ENCODE measurements at places on chromosomes 7 and 10. TPM values are rescaled to one million over a fixed set of nuclear protein-coding genes. Genes with fewer than 3 reads are reported as not detected.

- H3K36me3 ChIP-seq = no peaks in the 10 kb centered on the region
- peak overlapping the region; percentile 31 for H3K27ac ChIP-seq
- H3K4me1 ChIP-seq = peaks cover 11% of the 10 kb centered on the region
- no peak for DNase-seq
These were observed 145.6 kb upstream of the SEMA3C start for GRCh38 chr7:81064426-81064825.

GRCh38 chr7:10672186-10672585, 301.5 kb upstream of the PHF14 start:
- no peak overlapping the region for H3K27ac ChIP-seq
- H3K36me3 ChIP-seq = no peaks in the 10 kb centered on the region
- no peak overlapping the region for H3K4me3 ChIP-seq
- no peak for DNase-seq
- no peaks in the 10 kb centered on the region for H3K4me1 ChIP-seq
- no peaks in the 10 kb centered on the region for H3K27me3 ChIP-seq

GRCh38 chr7:107850643-107851042, 40.3 kb upstream of the DLD start:
- peak overlapping the region; percentile 45 for H3K27ac ChIP-seq
- H3K36me3 ChIP-seq = no peaks in the 10 kb centered on the region
- no peak overlapping the region for H3K4me3 ChIP-seq
- no peaks in the 10 kb centered on the region for H3K27me3 ChIP-seq
- DNase-seq = no peak
- H3K4me1 ChIP-seq = peaks cover 10% of the 10 kb centered on the region

- no peaks in the 10 kb centered on the region for H3K36me3 ChIP-seq
- no peaks in the 10 kb centered on the region for H3K27me3 ChIP-seq
- DNase-seq = no peak
These were observed 1.1 kb upstream of the VOPP1 start for GRCh38 chr7:55573234-55573900.

Gene A1CF
- not detected for total RNA-seq

Gene ADAM22
- total RNA-seq = 6.1 TPM

DNA sequence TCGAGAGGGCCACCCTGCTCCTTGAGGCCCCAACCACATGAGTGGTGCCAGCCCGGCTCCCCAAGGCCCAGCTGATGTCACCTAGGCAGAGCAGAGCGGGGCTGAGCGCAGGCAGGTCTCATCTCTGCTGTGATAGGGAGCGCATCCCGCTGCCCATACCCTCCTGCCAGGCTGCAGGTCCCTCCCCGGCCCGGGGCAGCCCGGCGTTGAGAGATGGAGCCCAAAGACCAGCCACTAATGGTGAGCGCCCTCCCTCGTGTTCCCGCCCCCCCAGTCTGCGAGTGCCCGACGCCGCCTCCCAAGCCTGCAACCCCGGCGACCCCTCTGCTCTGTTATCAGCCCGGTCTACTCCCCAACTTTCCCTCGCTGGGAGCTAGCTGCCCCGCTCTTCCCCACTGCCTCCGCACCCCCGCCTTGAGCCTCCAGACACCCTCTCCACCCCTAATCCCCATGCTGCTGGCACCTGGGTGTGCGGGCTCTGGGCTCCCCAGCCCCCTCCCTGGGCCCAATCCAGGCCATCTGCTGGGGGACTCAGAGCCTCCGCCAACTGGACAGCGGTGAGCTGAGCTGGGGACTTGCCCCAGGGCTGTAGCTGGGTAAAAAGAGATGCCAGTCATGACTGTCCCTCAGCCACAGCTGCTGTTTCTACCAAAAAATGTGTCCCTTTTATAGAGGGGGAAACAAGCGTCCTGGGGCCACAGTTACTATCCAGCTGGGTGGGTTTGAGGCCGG, 19.7 kb upstream of the CHST12 start:
- H3K4me1 ChIP-seq = no peaks in the 10 kb centered on the region
- H3K27me3 ChIP-seq = no peaks in the 10 kb centered on the region
- no peak overlapping the region for H3K27ac ChIP-seq
- no peak for DNase-seq

- no peaks in the 10 kb centered on the region for H3K27me3 ChIP-seq
- no peaks in the 10 kb centered on the region for H3K36me3 ChIP-seq
- DNase-seq = no peak
- no peak overlapping the region for H3K27ac ChIP-seq
- H3K4me1 ChIP-seq = no peaks in the 10 kb centered on the region
These were observed 262.5 kb downstream of the TCERG1L start for GRCh38 chr10:131049016-131049415.

Gene PNLIPRP2
- total RNA-seq = not detected

Gene GPR15LG
- total RNA-seq = 98.0 TPM

DNA sequence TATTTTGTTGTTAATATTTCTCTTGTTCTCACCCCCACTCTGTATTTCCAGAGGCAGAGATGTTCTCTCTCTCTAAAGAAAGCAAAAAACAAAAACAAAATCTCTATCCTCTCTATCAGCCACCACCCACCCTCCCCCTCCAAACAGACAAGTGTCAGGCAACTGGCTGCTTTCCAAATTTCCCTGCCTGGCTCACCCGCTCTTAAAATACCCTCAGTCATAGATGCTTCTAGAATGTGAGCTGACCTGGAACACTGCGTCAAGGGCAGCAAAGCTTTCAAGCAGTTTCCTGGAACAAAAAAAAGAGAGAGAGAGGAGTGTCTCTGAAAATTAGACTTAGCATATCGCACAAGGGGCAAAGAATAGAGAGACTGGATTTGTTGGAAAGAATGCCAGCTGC, 341.0 kb upstream of the ZMIZ1 start:
- H3K4me3 ChIP-seq = no peak overlapping the region
- DNase-seq = no peak
- no peaks in the 10 kb centered on the region for H3K27me3 ChIP-seq

Gene LRRC61
- 14.0 TPM for total RNA-seq

Gene HPSE2
- 10.6 TPM for total RNA-seq

All from vagina (tissue), 2 donors.